ENCODE measurements at places on chromosomes 7 and 10.

DNA sequence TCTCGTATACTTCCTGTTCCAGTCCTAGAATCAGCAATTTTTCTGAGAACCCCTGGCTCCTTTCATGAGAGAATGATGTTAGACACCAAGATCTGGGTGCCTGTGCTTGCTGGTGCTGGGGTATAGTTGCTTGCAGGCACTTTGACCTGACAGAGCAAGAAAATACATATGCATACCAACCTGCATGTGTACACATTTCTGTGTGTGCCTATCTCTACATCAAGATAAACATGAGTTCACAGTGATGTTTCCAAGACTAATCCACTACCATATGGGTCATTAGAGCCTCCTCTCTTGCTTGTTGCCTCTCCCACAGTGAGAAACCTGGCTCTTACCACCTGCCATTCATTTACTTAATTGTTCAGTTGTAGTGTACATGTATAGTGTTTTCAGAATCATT is 229.1 kb upstream of the IGFBP3 start:
- no peak for DNase-seq

- DNase-seq, result no peak
Measured at GRCh38 chr10:482051-482501, 207.4 kb downstream of the DIP2C start.

GRCh38 chr10:77007834-77008233 is 629.8 kb downstream of the KCNMA1 start:
- no peak for DNase-seq

- DNase-seq, result no peak
Measured at GRCh38 chr7:67496589-67496988, 500.0 kb downstream of the TYW1 start.

GRCh38 chr10:133253361-133253955 is 15.8 kb downstream of the VENTX start:
- no peak for DNase-seq

Measured in activated effector memory CD4-positive, alpha-beta T cell treated with anti-CD3 and anti-CD28 coated beads, Interleukin-2, amount 50 U/mL, for 16 hours (primary cell).